ENCODE measurements at places on chromosomes 13 and 19.
A peak's percentile ranks its signal among the peaks of the same experiment; 100 is the strongest.

DNA sequence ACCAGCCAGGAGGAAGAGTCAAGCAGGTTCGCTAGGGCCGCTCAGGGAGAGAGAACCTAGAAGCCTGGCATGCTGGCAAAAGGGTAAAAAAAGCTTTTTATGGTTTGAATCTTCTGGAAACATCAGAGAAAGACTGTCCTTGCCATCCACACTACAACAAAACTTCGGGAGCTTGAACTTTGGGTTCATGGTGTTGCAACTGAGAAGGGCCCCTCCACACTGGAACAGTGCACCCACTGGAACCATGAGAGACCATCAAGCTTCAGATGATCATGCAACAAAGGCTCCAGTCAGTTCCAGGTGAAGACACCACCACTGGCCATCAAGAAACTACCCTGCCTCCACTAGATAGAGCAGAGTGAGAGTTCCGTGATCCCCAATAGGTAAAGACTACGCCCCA, 170.1 kb downstream of the RGCC start:
- DNase-seq, result no peak

- peak; percentile 32 for DNase-seq
Observed at GRCh38 chr19:4523306-4524110, 5.2 kb upstream of the PLIN4 start.

DNA sequence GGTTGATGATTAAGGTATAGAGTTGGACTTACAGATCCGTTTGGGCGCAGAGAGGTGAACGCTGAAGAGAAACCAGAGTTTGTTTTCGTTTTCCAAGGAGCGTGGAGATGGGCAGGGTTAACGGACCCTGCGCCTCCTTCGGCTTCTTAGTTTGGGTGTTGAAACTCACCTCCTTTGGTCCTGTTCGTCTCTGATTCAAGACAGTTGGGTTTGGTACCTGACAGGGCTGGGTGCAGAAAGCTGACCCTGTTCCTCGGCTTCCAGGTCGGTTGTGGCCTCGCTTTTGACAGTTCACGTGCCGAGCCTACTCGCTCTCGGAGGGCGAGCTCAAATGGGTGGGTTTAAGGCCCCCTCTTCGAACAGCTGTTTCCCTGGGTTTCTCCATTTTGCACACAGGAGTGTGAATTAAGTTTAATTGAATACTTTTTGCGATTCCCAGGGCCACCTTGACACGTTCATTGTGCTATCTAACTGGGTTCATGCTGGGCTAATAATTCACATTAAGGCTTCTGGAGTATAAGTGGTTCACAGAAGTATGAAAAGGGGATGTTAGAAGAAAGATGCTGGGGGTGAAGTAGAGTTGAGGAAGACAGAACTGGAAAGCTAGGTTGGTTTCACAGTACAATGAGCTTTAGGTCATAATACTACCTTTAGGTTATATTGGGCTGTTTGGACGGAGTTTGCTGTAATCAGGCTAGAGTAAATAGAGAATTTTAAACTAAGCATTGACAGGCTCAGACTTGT, 638 bp downstream of the USPL1 start:
- no peak for DNase-seq

GRCh38 chr19:54429176-54429495, 13.9 kb downstream of the TTYH1 start:
- no peak for DNase-seq

GRCh38 chr19:5450482-5451126, 4.6 kb upstream of the ZNRF4 start:
- no peak for DNase-seq

DNA sequence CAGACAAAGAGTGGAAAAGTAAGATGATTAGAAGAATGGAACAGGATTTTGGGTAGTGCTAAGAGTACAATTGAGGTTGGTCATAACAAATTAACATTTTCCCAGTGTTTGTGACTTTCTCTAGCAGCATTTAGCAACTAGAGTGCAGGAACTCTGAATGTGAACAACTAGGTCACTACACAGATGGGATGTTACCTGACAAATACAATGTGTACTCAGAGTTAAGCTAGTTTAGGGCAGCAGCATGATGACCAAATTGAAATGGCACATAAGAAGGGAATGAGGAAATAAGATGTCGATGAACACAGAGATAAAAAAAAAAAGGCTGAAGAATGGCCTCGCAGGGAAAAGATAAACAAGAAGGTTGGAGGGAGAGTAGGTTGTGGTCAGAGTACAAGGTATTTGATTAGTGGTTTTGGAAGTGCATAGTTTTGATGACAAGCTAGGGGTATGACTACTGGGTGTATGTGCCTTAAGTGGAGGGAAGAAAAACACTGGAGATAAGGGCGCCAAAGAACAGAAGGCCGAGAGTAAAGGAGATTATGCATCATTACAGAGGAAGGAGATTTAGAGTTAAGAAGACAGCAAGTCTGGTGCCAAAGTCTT, 381.1 kb downstream of the FGF14 start:
- DNase-seq, result no peak

DNA sequence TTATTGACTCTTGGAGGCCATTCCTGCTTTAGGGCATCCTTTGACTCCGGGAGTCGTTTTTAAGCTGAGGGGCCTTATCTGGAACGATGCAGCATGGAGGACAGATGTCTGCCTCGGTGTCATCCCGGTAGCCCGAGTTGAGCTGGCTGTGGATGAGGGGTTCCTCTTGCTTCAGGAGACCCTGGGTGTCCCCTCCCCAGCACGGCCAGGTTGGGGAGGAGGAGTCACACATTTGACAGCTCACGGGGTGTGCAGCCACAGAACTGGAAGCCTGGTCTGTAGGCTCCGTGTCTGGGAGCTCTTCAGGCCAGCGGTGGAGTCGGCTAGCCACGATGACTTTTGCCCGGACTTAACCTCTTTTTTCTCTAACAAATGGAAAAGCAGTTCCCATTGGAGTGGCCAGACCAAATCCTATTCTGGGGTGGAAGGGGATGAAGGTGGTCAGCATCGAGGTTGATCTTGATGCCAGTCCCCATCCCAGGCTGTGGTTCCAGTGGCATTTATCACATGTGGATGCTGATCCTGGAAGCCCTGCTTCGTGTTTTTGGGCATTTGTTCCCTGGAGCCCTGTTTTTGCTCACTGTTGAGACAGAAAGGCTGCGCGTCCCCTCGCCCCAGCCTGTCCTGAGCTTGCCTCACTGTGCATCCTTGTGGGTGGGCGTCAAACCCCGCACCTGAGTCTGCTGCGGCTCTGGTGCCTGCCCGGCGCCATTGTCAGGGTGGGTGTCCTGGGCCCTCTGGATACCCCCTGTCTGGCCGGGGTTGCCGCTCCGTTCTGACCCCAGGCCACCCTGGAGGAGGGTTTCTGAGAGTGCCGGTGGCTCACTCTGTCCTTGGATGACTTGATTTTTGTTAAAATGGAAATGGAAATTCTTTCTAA, 12.0 kb downstream of the TFDP1 start:
- DNase-seq, result no peak

GRCh38 chr19:17079710-17080439, 4.3 kb downstream of the MYO9B start:
- DNase-seq, result peak; percentile 54

- DNase-seq, result no peak
Observed at GRCh38 chr19:11226716-11227166, 12.7 kb upstream of the ANGPTL8 start.

DNA sequence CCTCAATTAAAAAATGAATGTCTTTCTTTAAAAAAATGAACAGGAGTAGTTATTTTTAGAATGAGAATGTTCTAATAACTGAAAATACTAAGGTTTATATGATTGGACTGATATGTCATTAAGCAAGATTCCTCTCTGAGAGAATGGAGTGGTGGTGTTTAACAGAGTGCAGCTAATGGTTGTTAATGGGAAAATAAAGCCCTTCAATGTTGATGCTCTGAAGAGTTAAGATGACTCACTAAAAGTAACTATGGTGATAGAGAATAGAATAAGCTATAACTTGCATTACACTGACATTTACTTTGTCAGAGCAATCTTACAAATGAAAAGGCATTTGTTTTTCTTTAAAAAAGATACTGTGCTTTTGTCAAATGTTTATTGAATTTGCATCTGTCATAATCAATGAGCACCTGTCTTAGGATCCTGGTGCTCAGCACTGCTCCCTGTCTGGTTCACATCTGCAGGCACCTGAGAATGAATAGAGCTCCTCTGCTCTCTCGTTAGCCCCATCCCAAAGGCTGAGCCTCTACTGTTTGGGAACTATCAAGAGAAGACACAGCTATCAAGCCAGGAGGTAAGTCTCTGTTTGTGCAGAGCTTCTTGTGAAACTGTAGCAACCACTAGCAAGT, 15.1 kb downstream of the PABPC3 start:
- DNase-seq, result no peak

- DNase-seq, result no peak
Observed at GRCh38 chr13:60562096-60562780, 165.2 kb downstream of the TDRD3 start.

- DNase-seq, result no peak
Observed at GRCh38 chr13:58476206-58476918, 844.8 kb downstream of the PCDH17 start.

DNA sequence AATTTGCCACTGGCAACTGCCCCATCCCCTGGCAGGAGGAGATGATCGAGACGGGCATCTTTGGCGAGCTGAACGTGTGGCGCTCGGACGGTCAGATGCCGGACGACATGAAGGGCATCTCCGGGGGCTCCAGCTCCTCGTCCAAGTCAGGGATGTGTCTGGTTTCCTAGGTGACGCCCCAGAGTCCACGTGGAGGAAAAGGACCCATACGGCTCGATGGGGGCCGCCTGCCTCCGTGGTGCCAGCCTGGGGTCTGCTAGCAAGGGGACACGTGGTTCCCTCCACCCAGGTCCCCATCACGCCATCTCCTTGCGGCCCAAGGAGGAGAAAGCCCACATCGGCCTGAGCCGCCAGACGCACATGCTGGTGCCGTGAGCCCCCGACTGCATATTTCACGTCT, 23.8 kb upstream of the TMEM255B start:
- DNase-seq, result no peak

- no peak for DNase-seq
Observed at GRCh38 chr13:44272692-44273091, 100.9 kb upstream of the SERP2 start.

GRCh38 chr13:41905600-41906254, 55.2 kb downstream of the VWA8 start:
- peak; percentile 5 for DNase-seq

DNA sequence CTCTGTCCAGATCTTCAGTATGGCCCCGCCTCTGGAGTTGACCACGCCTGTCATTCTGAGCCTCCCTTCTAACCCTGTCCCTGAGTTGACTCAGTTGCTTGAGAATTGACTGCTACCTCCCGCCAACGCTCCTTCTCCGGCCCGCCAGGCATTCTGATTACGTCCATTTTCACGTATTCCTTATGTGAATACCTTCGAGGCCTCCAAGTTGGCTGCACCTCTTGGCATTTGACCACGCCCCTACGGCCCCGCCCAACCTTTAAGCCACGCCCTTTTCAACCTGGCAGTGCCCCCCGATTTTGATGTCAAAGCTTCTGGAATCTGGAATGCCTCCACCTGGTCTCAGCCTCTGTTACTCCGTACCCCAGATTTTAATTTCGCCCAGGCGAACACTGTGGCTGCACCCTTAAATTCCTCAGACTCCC, 1.7 kb upstream of the EML2 start:
- no peak for DNase-seq

- DNase-seq, result no peak
Observed at GRCh38 chr13:48233889-48234488, 983 bp downstream of the ITM2B start.

DNA sequence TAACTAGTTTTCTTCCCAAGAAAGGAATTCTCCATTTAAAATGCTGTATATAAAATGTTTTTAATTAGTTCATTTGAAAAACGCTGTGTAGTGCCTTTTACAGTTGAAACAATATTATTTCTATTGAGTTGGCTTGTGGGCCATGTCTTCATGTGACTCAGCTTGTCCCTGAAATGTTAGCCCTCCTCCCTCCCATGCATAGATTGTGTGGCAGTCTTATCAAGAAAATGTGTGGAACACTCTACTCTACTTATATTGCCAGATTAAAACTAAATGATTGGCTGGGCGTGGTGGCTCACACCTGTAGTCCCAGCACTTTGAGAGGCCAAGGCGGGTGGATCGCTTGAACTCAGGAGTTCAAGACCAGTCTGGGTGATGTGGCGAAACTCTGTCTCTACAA, 33.4 kb downstream of the TFDP1 start:
- no peak for DNase-seq

DNA sequence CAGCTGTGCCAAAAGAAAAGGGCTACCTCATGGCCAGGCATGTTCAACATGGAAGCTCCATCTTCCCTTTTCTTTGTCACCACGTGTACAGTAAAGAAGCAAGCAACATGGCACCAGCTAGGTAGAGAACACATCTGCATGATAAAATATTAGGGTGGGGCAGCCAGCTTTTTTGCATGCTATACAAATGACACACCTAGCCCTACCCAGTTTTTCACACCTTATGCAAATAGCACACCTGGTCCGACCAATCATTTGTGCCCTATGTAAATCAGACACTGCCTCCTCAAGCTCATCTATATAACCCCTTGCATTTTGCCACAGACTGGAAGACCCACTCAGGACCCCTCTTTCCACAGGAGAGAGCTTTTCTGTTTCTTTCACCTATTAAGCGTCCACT, 85.5 kb downstream of the STOML3 start:
- no peak for DNase-seq

DNA sequence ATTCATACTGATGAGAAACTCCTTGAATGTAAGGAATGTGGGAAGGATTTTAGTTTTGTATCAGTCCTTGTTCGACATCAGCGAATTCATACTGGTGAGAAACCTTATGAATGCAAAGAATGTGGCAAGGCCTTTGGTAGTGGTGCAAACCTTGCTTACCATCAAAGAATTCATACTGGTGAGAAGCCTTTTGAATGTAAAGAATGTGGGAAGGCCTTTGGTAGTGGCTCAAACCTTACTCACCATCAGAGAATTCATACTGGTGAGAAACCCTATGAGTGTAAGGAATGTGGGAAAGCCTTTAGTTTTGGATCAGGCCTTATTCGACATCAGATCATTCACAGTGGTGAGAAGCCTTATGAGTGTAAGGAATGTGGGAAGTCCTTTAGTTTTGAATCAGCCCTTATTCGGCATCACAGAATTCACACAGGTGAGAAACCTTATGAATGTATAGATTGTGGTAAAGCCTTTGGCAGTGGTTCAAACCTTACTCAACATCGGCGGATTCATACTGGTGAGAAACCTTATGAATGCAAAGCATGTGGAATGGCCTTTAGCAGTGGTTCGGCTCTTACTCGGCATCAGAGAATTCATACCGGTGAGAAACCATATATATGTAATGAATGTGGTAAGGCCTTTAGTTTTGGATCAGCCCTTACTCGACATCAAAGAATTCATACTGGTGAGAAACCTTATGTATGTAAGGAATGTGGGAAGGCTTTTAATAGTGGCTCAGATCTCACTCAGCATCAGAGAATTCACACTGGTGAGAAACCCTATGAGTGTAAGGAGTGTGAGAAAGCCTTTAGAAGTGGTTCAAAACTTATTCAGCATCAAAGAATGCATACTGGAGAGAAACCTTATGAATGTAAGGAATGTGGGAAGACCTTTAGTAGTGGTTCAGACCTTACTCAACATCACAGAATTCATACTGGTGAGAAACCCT, 26.6 kb downstream of the ZNF345 start:
- no peak for DNase-seq

GRCh38 chr19:39765091-39766076, 13.3 kb upstream of the LEUTX start:
- DNase-seq, result no peak

- no peak for DNase-seq
Observed at GRCh38 chr13:111919286-111919685, 147.7 kb upstream of the SOX1 start.

GRCh38 chr13:98548230-98548629, 28.7 kb downstream of the STK24 start:
- DNase-seq, result no peak
